ENCODE measurements at places on chromosomes 2 and 18. TPM values are rescaled to one million over a fixed set of nuclear protein-coding genes. Genes with fewer than 3 reads are reported as not detected.

Gene CRIM1
- 15.7 TPM for polyA plus RNA-seq

Gene MAL
- polyA plus RNA-seq, result 2.5 TPM

Gene IL18RAP
- polyA plus RNA-seq, result 0.34 TPM

Gene RESP18
- not detected for polyA plus RNA-seq

Gene GPR75
- 1.5 TPM for polyA plus RNA-seq

Gene PELI1
- 15.6 TPM for polyA plus RNA-seq

Gene RAB27B
- 0.61 TPM for polyA plus RNA-seq
